Hair follicular keratinocyte (primary cell): ENCODE measurements at places on chromosomes 11 and 22. TPM values are rescaled to one million over a fixed set of nuclear protein-coding genes. Genes with fewer than 3 reads are reported as not detected.

Gene PGA5
- not detected in 2 replicates for total RNA-seq

Gene LINC01488
- not detected in 2 replicates for total RNA-seq

Gene MYBPC3
- total RNA-seq, result not detected in 2 replicates

Gene TPH1
- total RNA-seq, result under 0.01 and 0.08 TPM in 2 replicates

Gene GALNT18
- 35.5 and 38.8 TPM in 2 replicates for total RNA-seq

Gene PTPMT1
- total RNA-seq, result 166 and 195 TPM in 2 replicates

Gene PLCB3
- 55.4 and 71.7 TPM in 2 replicates for total RNA-seq

Gene PIH1D2
- 0.39 and 1.3 TPM in 2 replicates for total RNA-seq

Gene EHF
- 14.4 and 29.1 TPM in 2 replicates for total RNA-seq

Gene INPP5J
- 0.08 and 0.34 TPM in 2 replicates for total RNA-seq

Gene OR5P2
- total RNA-seq, result not detected in 2 replicates

Gene SCT
- total RNA-seq, result not detected in 2 replicates

Gene SCUBE2
- total RNA-seq, result 0.34 and 1.3 TPM in 2 replicates

Gene SCGB1C1
- total RNA-seq, result not detected in 2 replicates

Gene CPT1B
- total RNA-seq, result 2.2 and 7.8 TPM in 2 replicates

Gene CEND1
- total RNA-seq, result not detected in 2 replicates

Gene KCNA4
- not detected in 2 replicates for total RNA-seq

Gene PNPLA5
- total RNA-seq, result not detected in 2 replicates

Gene HTR3B
- total RNA-seq, result not detected in 2 replicates

Gene DEUP1
- not detected in 2 replicates for total RNA-seq

Gene PANX2
- 0.04 and 0.62 TPM in 2 replicates for total RNA-seq

Gene POU2AF2
- total RNA-seq, result not detected in 2 replicates

Gene MS4A1
- total RNA-seq, result not detected in 2 replicates

Gene GGT1
- 6.2 and 15.8 TPM in 2 replicates for total RNA-seq

Gene TTLL1
- 2.4 and 5.5 TPM in 2 replicates for total RNA-seq

Gene MS4A6A
- total RNA-seq, result not detected in 2 replicates

Gene CSRP3
- not detected in 2 replicates for total RNA-seq

Gene XKR3
- total RNA-seq, result not detected in 2 replicates

Gene BAIAP2L2
- 7.1 and 16.0 TPM in 2 replicates for total RNA-seq

Gene RIMBP3C
- not detected in 2 replicates for total RNA-seq

Gene KMT5B
- 12.5 and 14.6 TPM in 2 replicates for total RNA-seq

Gene OR8D1
- total RNA-seq, result not detected in 2 replicates

Gene CSF2RB
- not detected in 2 replicates for total RNA-seq

Gene SLC22A12
- not detected in 2 replicates for total RNA-seq

Gene OR51E2
- not detected in 2 replicates for total RNA-seq

Gene GNAZ
- total RNA-seq, result 0.08 TPM in 1 of 2 replicates, not detected in the other

Gene DRAP1
- total RNA-seq, result 306 and 310 TPM in 2 replicates

Gene PRG2
- 0.08 TPM in 1 of 2 replicates, not detected in the other for total RNA-seq

Gene HMBS
- total RNA-seq, result 22.5 and 29.3 TPM in 2 replicates

Gene GDPD4
- total RNA-seq, result not detected in 2 replicates

Gene MSANTD4
- total RNA-seq, result 11.8 and 16.5 TPM in 2 replicates

Gene CRYBA4
- not detected in 2 replicates for total RNA-seq

Gene SMTNL1
- not detected in 2 replicates for total RNA-seq

Gene MUC2
- not detected in 2 replicates for total RNA-seq

Gene APOA1
- not detected in 2 replicates for total RNA-seq

Gene MYO7A
- 0.30 and 0.70 TPM in 2 replicates for total RNA-seq

Gene C22orf15
- not detected in 2 replicates for total RNA-seq

Gene CFAP300
- total RNA-seq, result 2.4 and 5.9 TPM in 2 replicates

Gene MUC5AC
- total RNA-seq, result not detected in 2 replicates

Gene ANGPTL5
- total RNA-seq, result not detected in 2 replicates

Gene E2F8
- total RNA-seq, result 1.0 and 3.3 TPM in 2 replicates

Gene SLC17A6
- total RNA-seq, result not detected in 2 replicates

Gene RGL4
- total RNA-seq, result not detected in 2 replicates

Gene OSBP2
- total RNA-seq, result 9.0 and 18.6 TPM in 2 replicates

Gene HEPN1
- total RNA-seq, result not detected in 2 replicates
